Right ventricle myocardium inferior (tissue), 1 donor: ENCODE measurements at places on chromosomes 1 and 21. TPM values are rescaled to one million over a fixed set of nuclear protein-coding genes. Genes with fewer than 3 reads are reported as not detected.

The CELF3 gene
- total RNA-seq = not detected

GRCh38 chr1:212302745-212303383 lies 17.7 kb downstream of the PPP2R5A start:
- DNase-seq = no peak

The PACC1 gene
- 3.4 TPM for total RNA-seq

DNA sequence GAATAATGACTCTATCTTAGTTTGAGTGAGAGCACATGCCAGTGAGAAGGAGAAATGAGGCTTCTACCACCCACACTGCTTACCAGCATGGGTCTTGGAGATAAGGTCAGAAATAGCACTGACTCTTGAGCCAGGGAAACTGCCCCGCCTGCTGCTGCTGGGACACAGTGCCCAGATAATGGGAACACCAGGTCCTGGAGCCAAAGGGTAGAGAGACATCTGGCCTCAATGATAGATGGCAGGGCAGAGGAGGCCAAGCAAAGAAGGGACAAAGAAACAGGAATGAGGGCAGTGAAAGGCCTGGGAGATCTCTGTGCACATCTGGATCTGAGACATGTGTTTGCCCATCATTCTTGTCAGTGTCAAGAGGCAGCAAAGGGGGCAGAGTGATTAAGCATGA lies 97.4 kb downstream of the MIS18A start:
- no peak for DNase-seq

GRCh38 chr1:45381243-45381642 lies 41.0 kb upstream of the MUTYH start:
- no peak for DNase-seq

DNA sequence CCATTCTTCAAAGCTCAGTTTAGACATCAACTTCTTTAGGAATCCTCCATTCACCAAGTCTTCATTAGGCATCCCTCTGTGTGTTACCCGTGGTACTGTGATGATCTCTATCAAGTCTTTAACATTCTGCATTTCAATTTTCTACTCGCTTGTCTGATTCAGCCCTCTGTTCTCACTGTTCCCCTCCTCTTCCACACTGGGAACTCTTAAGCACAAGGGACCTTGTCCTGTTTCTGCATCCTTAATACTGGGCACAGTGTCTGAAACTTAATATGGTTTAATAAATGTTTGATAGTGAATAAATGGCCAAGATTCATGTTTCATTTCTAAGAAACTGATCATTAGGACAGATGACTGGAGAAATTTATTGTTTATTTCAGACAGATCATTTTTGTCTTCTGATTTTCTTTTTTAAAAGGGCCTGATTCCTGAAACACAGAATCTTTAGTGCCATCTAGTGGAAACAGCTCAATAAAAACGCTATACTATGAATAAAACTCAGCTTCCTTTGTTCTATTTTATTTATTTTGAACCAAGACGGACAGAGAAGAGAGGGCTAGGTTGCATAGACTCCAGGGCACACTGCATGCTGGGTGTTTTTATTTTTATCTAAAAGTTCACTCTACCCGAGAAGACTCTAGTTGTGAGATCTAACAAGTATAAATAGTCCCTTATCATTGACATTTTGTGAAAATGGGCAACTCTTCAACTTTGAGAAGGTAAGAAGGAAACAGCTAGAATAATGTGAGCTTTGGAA lies 7.0 kb upstream of the TRIM45 start:
- DNase-seq = no peak

The LRRC40 gene
- 10.5 TPM for total RNA-seq

The CA6 gene
- 0.19 TPM for total RNA-seq

- no peak for DNase-seq
These were observed 766 bp downstream of the CNIH3 start for GRCh38 chr1:224616756-224617409.

The UCHL5 gene
- 42.9 TPM for total RNA-seq

The ZNF683 gene
- 0.14 TPM for total RNA-seq

DNA sequence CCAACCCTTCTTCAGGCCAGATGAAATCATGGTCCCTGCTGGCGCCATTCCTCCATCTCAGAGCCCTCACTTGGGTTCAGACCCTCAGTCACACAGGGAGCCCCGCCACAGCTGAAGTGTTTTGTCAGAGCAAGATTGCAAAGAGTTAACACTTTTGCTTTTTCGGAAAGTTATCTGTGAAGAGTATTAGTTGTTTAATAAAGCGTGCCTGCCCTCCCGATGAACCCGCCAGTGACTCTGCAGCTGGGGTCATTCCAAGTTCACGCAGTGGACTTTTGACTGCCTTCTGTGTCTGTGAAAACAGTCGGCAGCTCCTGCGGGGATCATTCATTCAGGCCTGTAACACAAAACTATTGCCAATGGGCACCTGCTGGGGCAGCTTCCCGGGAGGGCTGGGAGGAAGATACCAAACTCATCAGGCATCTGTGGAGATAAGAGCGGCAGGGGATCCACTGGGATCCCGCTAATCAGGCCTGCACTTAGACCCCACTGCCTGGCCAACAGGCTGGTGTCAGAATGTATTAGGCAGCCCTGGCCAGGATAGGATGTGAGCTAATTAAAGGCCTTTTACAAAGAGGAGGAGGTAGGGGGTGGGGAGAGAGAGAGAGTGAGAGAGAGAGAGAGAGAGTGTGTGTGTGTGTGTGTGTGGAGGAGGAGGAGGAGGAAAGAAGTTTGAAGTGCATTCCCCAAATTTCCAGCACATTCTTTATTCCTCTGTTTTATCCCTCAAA lies 184.5 kb downstream of the DHRS3 start:
- DNase-seq = no peak

DNA sequence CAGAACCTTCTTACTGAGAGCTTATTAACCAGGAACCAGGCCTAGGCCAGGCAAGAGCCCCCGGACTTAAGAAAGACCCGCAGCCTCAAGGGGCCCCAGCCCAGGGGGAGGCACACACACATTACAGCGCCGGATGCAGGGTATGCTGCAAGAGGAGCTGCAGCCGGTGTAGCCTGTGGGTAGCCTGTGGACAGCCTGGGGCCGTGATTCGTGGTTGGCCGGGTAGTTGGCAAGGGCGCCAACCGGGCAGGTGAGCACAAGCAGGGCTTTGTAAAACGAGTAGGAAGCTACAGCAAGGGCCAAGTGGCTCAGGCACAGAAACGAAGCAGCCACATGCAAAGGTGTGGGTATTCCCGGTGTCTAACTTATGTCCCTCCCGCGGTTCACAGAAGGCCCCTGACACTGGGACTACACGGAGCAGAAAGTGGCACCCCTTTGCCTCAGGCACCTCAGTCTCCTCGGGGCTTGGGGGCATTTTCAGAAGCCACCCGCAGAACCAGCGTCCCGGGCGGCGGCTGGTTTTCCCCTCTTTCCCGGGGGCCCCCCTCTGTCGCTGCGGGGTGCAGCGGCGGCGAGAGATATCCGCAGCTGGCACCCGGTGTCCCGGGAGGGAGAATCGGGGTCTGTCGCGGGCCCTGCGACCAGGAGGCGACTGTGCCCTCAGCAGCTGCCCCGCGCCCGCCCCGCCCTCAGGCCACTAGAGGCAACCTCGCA lies 40.8 kb downstream of the KIAA1614 start:
- DNase-seq = no peak

DNA sequence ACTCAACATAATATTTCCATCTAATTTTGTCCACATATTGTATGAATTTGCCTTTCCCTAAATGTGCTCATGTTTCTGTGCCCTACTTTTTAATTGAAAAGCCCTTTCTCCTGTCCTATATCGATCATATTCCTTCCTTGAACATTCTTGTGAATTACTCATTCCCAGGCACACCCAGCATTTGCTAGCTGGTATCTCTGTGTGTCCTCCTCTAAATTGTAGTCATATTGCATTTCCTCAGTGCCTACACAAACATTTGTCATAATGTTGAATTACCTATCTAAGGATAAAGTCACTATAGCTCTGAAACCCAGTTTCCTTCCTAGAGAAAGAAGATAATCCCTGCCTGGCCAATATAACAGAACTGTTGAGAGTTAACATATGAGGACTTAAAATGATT lies 39.6 kb upstream of the TBX15 start:
- DNase-seq = no peak

- DNase-seq = no peak
These were observed 61.4 kb downstream of the OLFML2B start for GRCh38 chr1:161962091-161962887.

DNA sequence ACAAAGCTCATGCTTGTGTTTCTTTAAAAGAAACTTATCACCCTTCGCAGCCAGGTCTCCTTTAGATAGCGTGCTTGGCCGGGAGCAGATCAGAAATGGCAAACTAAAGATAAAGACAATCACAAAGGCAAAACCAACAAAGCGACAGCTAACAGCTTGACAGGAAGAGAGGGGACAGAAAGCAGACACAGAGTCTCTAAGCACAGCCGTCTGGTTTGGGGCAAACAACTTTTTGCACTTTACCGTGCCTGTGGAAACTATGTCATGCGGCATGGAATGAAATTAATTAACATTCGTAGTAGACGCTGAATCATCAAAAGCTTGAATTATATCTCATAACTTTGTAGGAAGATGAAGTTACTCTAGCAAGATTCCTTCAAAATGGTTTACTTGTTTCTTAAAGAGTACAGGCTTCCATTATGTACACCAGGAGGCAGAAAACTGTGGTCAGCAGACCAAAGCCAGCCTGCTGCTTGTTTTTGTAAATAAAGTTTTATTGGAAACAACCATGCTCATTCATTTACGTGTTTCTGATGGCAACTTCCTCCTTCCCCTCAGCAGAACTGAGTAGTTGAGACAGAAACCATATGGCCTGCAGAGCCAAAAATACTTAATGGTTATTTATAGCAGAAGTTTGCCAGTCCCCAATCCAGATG lies 183.2 kb downstream of the KIF26B start:
- DNase-seq = no peak

- DNase-seq = no peak
These were observed 47.4 kb upstream of the USP25 start for GRCh38 chr21:15682186-15682895.

- no peak for DNase-seq
These were observed 271.3 kb downstream of the DNM3 start for GRCh38 chr1:172112576-172112975.

The SMCP gene
- not detected for total RNA-seq

The SHE gene
- 11.3 TPM for total RNA-seq

GRCh38 chr1:75999034-75999433 lies 66.8 kb upstream of the ASB17 start:
- DNase-seq = no peak

The RNU1-2 gene
- 4,572 TPM for total RNA-seq

The CKS1B gene
- 22.2 TPM for total RNA-seq

GRCh38 chr1:20486457-20487235 lies 636 bp upstream of the CAMK2N1 start:
- DNase-seq = peak; percentile 85

- DNase-seq = no peak
These were observed 56.4 kb downstream of the AHCTF1 start for GRCh38 chr1:246875041-246876026.

The KIF21B gene
- 0.43 TPM for total RNA-seq

GRCh38 chr1:243438146-243438545 lies 182.3 kb downstream of the SDCCAG8 start:
- no peak for DNase-seq

The NR5A2 gene
- 1.6 TPM for total RNA-seq

GRCh38 chr1:44688760-44689446 lies 14.4 kb downstream of the ARMH1 start:
- no peak for DNase-seq

GRCh38 chr1:89904219-89904980 lies 83.6 kb downstream of the LRRC8D start:
- DNase-seq = no peak

- DNase-seq = no peak
These were observed 91.9 kb downstream of the NFIA start for GRCh38 chr1:61174060-61174795.

The ADCY10 gene
- total RNA-seq = not detected

- DNase-seq = no peak
These were observed 95.6 kb downstream of the TTC3 start for GRCh38 chr21:37168666-37169065.

The POU3F1 gene
- 0.11 TPM for total RNA-seq

The OR2L13 gene
- total RNA-seq = not detected

DNA sequence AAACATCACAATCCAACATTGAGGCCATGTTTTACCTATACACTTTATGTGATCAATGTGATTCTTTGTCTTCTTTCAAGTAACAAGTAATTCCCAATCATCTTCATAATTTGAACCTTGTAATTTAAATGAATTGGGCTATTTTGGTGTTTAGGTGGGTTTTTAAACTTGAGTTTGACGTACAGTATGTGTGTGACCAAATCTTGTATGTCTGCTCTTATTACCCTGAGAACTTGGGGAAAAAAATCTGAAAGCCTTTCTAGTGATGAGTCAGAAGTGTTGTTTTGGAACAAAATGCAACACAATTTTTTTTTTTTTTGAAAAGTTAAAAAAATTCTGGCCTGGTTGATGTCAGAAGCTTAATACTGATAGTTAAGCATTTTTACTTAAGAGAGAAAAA lies 68.5 kb downstream of the HHAT start:
- no peak for DNase-seq
